ENCODE measurements at places on chromosomes 1 and 21.

- DNase-seq = no peak
These were observed 148.0 kb upstream of the C1orf174 start for GRCh38 chr1:4048076-4048475.

- DNase-seq = peak; percentile 36
These were observed 6.5 kb upstream of the GLRX2 start for GRCh38 chr1:193111641-193112090.

DNA sequence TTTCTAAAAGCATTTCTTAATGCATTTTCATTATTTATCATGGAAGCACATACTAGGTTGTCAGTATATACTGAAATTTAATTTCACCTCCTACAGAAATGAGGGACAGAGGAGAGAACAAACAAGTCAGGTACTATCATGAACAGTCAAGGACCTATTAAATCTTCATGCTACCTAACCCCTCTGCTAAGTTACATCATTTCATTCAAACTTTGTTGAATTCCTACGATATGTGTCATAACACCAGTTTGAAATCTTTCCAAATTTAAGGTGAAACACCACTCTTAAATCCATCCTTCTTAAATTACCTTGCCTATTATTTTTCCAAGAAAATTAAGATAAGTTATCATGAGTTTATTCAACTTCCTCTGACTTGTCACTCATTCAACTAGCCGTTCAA lies 78.9 kb downstream of the DENND1B start:
- no peak for DNase-seq

DNA sequence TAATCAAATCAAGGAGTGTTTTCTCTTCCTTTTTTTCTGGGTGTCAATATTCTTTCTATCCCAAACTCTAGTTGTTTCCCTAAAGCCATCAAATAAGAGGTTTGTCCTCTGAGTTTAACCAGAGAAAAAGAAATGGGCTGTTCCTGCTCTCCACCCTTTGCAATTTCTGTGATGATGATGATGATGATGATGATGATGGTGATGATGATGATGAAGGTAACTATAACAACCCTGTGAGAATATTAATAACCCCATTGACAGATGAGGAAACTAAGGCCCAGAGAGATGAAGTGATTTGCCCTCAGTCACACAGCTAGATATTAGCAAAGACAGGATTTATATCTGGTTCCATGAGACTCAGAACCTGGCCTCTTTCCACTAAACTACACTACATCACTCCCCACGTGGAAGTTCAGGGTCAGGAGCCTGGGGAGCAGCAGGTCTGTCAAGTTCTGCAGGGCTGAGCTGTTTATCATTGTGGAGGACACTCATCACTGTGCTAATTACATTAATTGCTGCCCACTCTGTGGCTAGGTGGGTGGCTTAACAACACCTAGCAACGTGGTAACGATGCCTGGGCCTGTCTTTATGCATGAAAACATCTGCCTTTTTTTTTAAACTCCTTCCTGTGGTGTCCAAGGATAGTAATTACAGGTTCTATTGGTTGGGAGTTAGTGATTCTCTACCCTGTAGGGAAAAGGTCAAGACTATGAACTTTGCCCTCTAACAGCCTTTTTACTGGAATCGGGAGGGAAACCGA lies 19.0 kb upstream of the JUN start:
- DNase-seq = no peak

GRCh38 chr1:59522925-59523505 lies 226.1 kb downstream of the FGGY start:
- no peak for DNase-seq

DNA sequence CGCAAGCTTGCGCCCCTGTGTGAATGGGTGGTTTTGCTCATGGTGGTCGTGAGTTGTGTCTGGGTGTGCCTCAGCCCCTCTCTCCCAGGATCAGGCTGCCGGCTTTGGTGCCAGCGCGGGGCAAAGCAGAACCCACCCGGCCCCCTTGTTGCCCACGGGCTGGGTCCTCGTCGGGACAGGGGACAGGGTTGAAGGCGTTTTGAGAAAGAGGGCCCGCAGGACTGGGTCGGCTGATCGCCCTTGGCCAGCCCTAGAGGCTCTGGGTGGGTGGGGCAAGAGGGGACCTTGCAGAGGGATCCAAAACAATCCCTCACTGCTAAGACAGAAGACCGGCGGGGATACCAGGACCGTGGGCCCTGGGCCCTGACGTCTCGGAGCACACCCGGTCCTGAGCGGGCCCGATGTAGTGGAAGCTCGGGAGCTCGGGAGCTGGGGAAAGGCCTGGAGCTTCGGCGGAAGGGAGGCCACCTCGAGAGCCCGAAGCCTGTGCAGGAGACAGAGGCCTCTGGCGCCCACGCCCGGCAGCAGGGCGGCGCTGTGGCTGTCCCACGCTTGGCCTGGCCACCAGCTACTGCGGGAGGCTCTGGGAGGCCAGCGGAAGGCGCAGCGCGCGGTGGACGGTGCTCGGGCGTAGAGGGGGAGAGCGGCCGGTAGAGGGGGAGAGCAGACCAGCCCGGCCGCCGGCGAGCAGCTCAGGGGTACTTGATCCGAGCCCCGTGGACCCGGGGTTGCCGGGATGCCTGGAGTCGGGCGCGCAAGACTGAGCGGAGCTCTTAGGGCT lies 2.8 kb upstream of the ZNF678 start:
- no peak for DNase-seq

GRCh38 chr1:110134050-110134595 lies 16.2 kb upstream of the SLC6A17 start:
- no peak for DNase-seq

DNA sequence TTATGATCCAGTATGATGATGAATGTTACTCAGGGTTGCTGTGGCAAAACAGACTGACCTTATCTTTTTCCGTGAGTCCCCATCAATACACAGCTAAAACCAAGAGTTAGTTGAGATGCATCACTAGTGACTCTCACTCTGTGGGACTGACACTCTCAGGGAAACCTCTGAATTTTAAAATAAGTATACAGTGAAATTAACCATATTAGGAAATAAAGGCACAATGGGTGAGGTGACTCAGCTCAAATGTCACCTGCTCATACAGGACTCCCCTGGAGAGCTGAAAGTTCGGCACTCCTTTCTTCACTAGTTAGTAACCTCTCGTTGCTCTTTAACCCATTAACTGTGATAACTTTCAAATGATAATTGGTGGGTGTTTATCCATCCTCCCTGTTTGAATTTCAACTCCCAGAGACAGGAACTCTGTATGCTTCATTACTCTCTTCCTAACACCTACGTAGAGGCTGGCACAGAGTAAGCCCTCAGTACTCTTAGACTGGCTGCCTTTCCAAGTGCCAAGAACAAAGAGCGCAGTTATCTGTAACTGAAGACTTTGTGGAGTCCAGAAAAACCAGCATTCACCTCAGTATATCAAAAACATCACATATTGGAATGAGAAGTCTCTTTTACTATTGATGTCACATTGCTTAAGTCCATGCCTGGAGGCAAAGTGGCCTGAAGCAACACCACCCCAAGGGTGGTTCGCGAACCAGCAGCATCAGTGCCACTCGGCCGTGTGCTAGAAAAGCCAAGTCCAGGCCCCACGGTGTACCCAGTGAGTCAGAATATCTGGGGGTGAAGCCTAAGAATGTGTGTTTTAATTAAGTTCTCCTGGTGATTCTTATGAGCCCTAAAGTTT lies 91.1 kb downstream of the NIBAN1 start:
- no peak for DNase-seq

GRCh38 chr1:236480758-236481436 lies 42.9 kb upstream of the LGALS8 start:
- DNase-seq = no peak
